GM18507 (cell line): ENCODE measurements at places on chromosomes 6 and 20.

GRCh38 chr6:129454488-129454887 lies 255.5 kb downstream of the ARHGAP18 start:
- DNase-seq, result no peak

GRCh38 chr6:7960848-7961247 lies 50.3 kb upstream of the TXNDC5 start:
- peak; percentile 35 for DNase-seq

DNA sequence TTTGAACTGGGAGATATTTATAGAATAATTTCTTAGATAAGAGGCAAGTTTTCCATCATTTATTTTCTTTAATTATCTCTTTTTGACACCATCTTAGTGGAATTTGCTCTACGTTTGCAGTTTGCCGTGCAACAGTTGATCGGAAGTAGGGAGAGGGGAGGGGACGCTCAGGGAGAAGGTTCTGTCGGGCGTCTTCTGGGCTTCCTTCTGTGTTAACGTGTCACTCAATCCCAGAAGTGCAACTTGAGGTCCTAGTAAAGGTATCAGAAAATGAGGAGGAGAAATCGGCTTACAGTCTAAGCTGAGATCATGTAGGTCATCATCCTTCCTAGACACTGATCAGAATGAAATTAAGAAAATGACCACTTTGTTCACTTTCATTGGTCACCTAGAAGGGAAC lies 149.0 kb upstream of the SNX9 start:
- no peak for DNase-seq

DNA sequence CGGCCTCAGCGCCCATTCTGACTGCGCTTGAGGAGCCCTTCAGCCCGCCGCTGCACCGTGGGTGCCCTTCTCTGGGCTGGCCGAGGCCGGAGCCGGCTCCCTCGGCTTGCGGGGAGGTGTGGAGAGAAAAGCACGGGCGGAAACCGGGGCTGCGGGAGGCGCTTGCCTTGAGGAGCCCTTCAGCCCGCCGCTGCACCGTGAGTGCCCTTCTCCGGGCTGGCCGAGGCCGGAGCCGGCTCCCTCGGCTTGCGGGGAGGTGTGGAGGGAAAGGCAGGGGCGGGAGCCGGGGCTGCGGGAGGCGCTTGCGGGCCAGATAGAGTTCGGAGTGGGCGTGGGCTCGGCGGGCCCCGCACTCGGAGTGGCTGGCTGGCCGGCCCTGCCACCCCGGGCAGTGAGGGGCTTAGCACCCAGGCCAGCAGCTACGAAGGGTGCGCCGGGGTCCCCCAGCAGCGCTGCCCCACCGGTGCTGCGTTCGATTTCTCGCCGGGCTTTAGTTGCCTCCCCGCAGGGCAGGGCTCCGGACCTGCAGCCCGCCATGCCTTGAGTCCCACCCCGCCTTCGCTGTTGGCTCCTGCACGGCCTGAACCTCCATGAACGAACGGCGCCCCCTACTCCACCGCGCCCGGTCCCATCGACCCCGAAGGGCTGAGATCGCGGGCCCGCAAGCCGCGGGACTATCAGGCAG lies 45.7 kb upstream of the MCUR1 start:
- DNase-seq, result no peak
